ENCODE measurements at places on chromosomes 12 and 14.

DNA sequence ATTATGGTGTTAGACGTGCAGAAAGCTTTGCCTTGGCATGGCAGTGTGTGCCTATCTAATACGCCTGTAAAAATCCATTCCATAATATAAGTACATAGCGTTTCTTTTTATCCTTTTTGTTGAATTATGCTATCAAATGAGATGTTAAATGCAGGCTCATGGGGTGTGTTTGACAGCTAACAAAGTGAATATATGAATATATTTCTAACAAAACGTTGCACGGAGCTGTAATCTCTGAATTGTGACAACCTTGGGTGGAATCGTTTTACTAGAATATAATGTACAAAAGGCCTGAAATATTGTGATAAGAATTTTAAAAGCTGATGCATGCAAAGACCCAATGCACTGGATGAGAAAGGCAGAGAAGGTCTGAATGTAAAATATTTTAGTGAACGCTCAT, 763.7 kb upstream of the TMEM132C start:
- H3K4me3 ChIP-seq = no peak overlapping the region
- no peaks in the 10 kb centered on the region for H3K4me1 ChIP-seq
- no peak overlapping the region for H3K27ac ChIP-seq
- no peak for DNase-seq
- no peaks in the 10 kb centered on the region for H3K36me3 ChIP-seq

GRCh38 chr12:54266852-54267251, 13.1 kb downstream of the CBX5 start:
- H3K4me3 ChIP-seq = no peak overlapping the region
- H3K4me1 ChIP-seq = peaks cover 9% of the 10 kb centered on the region
- H3K27ac ChIP-seq = no peak overlapping the region
- peaks cover 1% of the 10 kb centered on the region for H3K36me3 ChIP-seq

DNA sequence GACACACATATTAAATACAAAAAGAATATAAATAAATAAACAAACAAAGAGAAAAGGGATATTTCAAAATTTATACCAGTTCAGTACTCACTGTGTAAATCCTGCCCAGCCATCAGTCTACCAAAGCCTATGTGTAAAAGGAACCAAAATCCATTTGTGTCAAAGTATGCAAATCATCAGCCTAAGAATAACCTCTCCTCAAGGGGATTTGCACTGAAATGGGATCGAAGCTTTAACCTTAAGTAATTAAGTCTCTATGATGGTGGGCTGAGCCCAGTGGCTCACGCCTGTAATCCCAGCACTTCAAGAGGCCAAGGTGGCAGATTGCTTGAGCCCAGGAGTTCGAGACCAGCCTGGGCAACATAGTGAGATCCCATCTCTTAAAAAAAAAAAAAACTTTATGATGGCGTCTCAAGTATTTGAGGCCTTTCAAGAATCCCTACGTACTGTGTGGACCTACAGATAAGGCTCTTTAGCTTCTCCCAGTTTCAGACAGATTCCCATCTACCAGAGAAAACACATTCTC, 57.8 kb upstream of the METAP2 start:
- H3K4me3 ChIP-seq = no peak overlapping the region
- DNase-seq = no peak
- no peaks in the 10 kb centered on the region for H3K27me3 ChIP-seq
- no peak overlapping the region for H3K27ac ChIP-seq

GRCh38 chr12:193261-193660, 20.7 kb downstream of the SLC6A12 start:
- no peak overlapping the region for H3K4me3 ChIP-seq
- no peaks in the 10 kb centered on the region for H3K4me1 ChIP-seq
- DNase-seq = no peak
- H3K36me3 ChIP-seq = no peaks in the 10 kb centered on the region

DNA sequence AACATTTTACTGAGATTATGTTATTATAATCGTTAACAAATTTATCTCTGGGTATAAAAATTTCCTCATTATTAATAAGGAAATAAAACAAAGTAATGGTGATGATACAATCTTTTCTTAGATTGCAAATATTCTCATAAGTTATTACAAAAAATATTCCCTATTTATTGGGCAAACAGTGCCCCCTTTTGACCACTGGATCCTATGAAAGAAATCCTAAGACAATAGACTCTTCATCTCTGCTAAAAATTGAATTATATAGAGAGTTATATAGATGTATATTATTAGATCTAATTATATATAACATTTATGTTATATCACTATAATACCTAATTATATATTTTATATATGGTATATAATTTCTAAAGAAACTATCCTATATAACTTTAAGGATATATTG, 94.2 kb upstream of the FGD4 start:
- peaks cover 2% of the 10 kb centered on the region for H3K36me3 ChIP-seq
- no peak overlapping the region for H3K4me3 ChIP-seq
- no peak overlapping the region for H3K27ac ChIP-seq
- no peak for DNase-seq
- no peaks in the 10 kb centered on the region for H3K27me3 ChIP-seq
